Activated T-helper 17 cell treated with anti-CD3 and anti-CD28 coated beads, Interleukin-2, amount 50 U/mL, for 72 hours (primary cell): ENCODE measurements at places on chromosomes 1 and 21. TPM values are rescaled to one million over a fixed set of nuclear protein-coding genes. Genes with fewer than 3 reads are reported as not detected.

The ATAD3C gene
- total RNA-seq, result 1.4 TPM

The DENND2D gene
- total RNA-seq, result 148 TPM

The HOOK1 gene
- 2.8 TPM for total RNA-seq

The EVA1C gene
- 10.0 TPM for total RNA-seq

GRCh38 chr1:179807691-179808485 lies 64.8 kb downstream of the FAM163A start:
- no peak for ATAC-seq

GRCh38 chr1:154151311-154151710 lies 3.6 kb downstream of the NUP210L start:
- no peak for ATAC-seq

GRCh38 chr1:116472431-116472961 lies 98.3 kb downstream of the CD58 start:
- no peak for ATAC-seq

GRCh38 chr1:11227106-11228077 lies 35.0 kb downstream of the MTOR start:
- ATAC-seq, result no peak

DNA sequence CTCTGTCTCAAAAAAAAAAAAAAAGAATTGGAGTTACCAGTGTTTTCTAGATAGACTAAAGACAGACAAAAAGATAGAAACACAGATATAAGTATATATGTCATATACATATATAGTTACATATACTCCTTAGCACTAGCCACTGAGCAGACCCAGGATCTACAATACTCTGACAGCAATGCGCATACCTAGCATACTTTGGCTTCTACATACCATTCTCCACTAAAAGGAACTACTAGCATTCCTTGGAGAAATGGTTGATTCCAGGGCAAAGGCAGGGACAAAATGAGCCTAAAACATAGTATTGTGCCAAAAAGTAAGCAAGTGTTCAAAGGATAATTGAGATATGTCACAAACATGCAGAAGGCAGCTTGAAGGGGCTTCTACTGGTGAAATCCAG lies 22.7 kb downstream of the SYNJ1 start:
- no peak for ATAC-seq
